ENCODE measurements at places on chromosomes 3 and 15. TPM values are rescaled to one million over a fixed set of nuclear protein-coding genes. Genes with fewer than 3 reads are reported as not detected.
A peak's percentile ranks its signal among the peaks of the same experiment; 100 is the strongest.

Gene TMC3
- total RNA-seq: not detected

Gene TNNC1
- 7.2 TPM for total RNA-seq

Gene MINAR1
- 0.22 TPM for total RNA-seq

Gene CADPS
- total RNA-seq: not detected

Gene PRKCI
- 23.0 TPM for total RNA-seq

Gene PRTG
- total RNA-seq: not detected

Gene KAT2B
- total RNA-seq: 9.4 TPM

Gene TUSC7
- not detected for total RNA-seq

Gene ISLR
- total RNA-seq: not detected

- no peak for DNase-seq
Observed at GRCh38 chr15:68571582-68571981, 7.2 kb upstream of the CORO2B start.

DNA sequence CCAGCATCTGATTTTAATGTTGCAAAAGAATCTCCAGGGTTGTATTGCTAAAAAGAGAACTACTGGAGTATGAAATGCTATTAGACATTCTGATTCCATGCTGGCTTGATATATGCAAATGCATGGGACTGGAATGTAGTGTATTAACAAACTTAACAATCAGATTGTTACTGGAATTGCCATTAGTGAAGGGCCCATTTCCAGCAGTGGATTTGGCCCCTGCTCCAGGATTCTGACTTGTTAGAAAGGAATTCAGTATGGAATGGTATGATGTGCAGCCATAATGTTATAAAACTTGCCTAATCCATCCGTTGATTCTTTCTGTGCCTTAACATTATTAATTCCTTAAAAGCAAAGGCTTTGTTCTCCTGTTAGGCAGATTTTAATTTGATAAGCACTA, 7.9 kb downstream of the ARRDC4 start:
- no peak for DNase-seq

GRCh38 chr3:128555098-128555825, 62.3 kb upstream of the GATA2 start:
- no peak for DNase-seq

- DNase-seq: no peak
Observed at GRCh38 chr3:45773072-45773471, 23.3 kb downstream of the SLC6A20 start.

- peak; percentile 19 for DNase-seq
Observed at GRCh38 chr3:54146506-54147239, 24.3 kb downstream of the CACNA2D3 start.

- no peak for DNase-seq
Observed at GRCh38 chr15:25410649-25411048, 28.2 kb downstream of the UBE3A start.

- no peak for DNase-seq
Observed at GRCh38 chr3:197356741-197357140, 58.3 kb upstream of the DLG1 start.

- peak; percentile 69 for DNase-seq
Observed at GRCh38 chr3:73086071-73086494, 24.6 kb downstream of the EBLN2 start.

GRCh38 chr3:21752749-21753347, 1.8 kb upstream of the ZNF385D start:
- DNase-seq: no peak

DNA sequence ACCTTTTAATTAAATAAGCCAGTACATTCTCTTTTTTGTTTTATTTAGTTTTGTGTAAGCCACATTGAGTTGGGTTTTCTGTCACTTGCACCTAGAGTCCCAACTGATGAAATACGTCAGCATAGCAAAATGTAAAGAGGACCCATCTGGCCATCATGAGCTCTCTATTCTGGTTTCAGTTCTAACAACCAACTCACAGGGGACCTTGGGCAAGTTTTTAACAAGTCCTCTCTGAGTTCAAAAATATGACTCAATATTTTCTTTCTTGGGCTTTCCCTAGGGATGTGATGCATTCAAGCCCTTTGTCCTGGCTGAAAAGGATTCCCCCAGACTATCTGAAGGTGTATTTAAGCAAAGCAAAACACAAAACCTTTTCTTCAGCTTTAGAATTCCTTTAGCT, 32.9 kb downstream of the PLCH1 start:
- DNase-seq: no peak

DNA sequence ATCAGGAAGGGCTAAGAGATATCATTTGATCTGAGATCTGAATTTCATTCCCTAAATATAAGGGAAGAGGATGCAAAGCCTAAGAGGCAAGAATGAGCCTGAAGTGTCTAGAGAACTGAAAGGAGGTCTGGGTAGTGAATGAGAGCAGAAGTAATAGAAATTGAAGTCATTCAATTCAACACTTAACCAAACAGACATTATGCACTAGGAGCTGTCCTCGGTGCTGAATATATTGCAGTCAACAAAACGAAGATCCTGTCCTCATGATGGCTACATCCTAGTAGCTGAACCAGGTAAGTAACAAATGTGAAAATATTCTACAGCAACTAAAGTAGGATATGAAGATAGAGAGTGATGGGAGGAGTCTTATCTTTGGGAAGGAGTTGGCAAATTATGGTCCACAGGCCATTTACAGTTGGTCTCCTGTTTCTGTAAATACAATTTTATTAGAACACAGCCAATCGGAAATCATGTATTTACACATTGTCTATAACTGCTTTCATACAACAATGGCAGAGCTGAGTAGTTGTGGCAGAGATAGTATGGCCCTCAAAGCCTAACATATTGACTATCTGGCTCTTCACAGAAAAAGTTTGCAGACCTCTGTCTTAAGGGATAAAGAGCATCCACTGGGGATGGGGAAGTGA, 192.9 kb upstream of the CADPS start:
- peak; percentile 37 for DNase-seq

GRCh38 chr3:45204136-45204535, 22.0 kb downstream of the TMEM158 start:
- DNase-seq: no peak

GRCh38 chr3:35646081-35646480, 6.8 kb downstream of the ARPP21 start:
- DNase-seq: no peak

- DNase-seq: no peak
Observed at GRCh38 chr3:64891021-64891420, 203.2 kb upstream of the ADAMTS9 start.

GRCh38 chr3:127123533-127123932, 69.4 kb upstream of the PRR23E start:
- no peak for DNase-seq

GRCh38 chr15:41286665-41287333, 45.6 kb downstream of the OIP5 start:
- DNase-seq: no peak

DNA sequence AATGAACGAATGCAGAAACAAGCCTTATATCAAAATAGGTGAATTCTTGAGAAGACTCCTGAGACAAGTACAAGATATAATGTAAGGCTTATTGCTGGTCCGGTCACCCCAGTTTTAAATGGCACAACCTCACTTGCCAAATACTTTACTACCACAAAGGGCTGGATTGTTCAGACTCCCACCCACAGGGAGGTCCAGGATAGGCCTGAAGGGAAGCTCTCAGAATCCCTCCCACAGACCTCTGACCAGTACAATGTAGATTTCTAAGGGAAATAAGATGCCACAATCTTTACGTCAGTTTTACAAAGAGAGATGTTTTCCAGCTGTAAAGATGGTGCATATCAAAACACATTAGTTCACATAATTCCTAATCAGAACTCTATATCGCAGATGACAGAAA, 577.7 kb upstream of the ADAMTS9 start:
- DNase-seq: no peak

- no peak for DNase-seq
Observed at GRCh38 chr3:128727996-128728395, 2.0 kb downstream of the RAB7A start.

- DNase-seq: no peak
Observed at GRCh38 chr15:33846862-33847261, 121.4 kb upstream of the CHRM5 start.

All from activated naive CD4-positive, alpha-beta T cell treated with anti-CD3 and anti-CD28 coated beads for 36 hours (primary cell).